ENCODE measurements at places on chromosomes 12 and 14.

DNA sequence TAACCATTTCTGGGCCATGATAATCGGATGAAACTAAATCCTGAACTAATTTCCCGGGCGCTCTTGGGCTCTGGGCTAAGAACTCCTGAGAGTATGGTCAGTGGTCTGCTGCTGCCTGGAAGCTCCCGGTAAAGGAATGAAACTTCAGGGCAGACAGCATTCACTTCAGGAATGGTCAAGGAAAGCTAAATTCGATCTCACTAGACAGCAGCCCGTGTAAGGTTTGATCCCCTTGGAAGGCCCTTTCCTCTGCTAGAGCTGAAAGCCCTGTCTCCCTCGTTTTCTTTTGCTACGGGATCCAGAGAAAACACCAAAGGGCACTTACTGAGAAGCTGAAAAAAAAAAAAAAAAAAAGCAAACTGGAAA is 680 bp downstream of the ASB8 start:
- no peak for DNase-seq

GRCh38 chr12:13452955-13453570 is 256.5 kb downstream of the EMP1 start:
- DNase-seq, result no peak

- DNase-seq, result no peak
Measured at GRCh38 chr14:79608446-79608845, 602.9 kb downstream of the DIO2 start.

DNA sequence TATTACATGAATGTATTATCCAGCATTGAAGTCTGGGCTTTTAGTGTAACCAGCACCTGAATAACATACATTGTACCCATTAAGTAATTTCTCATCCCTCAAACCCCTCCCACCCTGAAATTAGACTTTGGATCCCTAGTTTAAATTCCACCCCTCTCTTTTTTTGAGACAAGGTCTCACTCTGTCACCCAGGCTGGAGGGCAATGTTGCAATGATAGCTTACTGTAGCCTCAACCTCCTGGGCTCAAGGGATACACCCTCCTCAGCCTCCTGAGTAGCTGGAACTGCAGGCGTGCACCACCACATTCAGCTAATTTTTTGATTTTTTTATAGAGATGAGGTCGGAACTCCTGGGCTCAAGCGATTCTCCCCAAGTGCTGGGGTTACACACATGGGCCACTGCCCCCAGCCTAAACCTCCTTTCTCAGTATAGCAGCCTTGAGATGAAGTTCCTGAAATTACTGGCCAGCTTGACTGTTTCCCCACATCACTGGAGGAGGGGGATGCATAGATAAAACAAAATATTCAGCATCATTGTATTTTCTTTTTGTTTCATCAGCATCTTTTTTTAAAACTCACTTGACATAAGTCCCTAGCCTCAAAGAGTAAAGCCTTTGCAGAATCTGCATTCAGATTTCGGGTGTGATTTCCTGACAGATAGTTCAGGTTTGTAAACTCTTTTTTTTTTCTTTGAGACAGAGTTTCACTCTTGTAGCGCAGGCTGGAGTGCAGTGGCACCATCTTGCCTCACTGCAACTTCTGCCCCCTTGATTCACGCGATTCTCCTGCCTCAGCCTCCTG is 7.0 kb downstream of the PTPN11 start:
- DNase-seq, result no peak

DNA sequence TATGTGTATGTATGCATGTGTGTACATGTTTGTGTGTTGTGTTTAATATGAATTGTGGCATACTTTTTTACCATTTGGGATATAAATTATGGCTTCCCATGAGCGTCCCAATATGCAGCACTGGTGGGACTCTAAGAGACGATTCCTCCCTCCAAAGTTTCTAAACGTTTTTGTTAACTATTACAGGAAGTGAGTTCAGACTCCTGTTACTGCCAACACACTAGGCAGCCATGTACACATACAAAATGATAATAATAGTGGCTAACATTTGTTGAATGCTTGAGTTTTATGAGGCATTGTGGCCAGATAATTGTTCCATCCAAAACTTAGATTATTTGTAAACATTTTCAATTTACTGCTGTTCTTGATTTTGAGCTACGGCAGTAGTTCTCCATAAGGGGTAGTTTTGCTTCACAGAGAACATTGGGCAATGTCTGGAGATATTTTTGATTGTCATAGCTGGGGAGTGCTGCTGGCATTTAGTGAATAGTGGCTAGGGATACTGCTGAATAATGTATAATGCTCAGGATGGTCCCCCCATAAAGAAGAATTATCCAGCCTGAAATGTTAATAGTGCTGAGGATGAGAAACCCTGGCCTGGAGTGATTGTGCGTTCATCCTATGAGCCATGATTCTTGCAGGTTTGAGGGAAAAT is 45.1 kb downstream of the ARID2 start:
- DNase-seq, result no peak

DNA sequence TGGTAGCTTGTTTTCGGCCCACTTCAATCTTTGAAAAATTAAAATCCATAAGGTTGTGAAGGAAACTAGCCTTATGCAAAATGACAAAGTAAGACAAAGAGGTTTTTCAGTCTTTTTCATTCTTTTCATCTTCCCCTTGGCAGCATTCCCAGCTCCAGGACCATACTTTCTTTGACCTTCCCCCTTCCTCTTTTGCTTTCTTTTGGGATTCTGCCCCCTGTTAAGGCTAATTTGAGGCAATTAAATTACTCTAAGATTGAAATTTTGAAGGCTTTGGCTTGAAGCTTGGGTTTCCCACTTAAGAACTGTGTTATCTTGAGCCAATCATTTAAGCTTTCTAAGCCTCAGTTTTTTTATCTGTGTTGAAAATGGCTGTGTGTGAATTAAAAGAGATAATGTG is 124.9 kb downstream of the DACT1 start:
- DNase-seq, result no peak

- DNase-seq, result no peak
Measured at GRCh38 chr12:22431693-22432251, 97.3 kb upstream of the ST8SIA1 start.

GRCh38 chr12:59077575-59078426 is 157.5 kb upstream of the LRIG3 start:
- peak; percentile 22 for DNase-seq

- DNase-seq, result no peak
Measured at GRCh38 chr12:53389702-53390101, 9.7 kb downstream of the SP1 start.

DNA sequence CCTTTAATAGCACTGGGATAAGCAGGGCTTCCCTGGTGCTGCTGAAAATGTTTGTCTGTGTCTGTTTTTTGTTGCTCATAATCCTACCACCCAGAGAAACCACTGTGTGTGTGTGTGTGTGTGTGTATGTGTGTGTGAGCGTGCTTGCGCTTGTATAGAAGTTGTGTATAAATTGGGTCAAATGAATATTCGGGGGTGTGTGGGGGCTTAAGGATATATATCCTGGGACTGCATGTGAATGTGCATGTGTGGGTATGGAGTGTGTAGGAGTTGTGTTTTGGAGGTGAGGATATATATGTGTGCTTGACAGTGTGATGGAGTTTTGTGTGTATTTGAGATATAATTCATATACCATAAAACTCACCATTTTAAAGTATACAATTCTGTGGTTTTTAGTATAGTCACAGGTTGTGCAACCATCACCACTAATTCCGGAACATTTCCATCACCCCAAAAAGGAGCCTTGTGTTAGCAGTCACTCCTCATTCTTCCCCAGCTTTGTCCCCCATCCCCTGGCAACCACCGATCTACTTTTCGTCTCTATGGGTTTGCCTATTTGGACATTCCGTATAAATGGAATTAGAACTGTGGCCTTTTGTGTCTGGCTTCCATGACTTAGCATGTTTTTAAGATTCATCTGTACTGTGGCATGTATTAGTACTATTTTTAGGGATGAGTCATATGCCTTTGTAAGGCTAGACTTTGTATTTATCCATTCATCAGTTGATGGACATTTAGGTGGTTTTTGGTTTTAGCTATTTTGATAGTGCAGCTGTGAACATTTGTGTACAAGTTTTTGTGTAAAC is 25.6 kb downstream of the TCTN1 start:
- DNase-seq, result peak; percentile 78
